Muscle of arm (tissue), 14 donors: ENCODE measurements at places on chromosomes 1 and 21. TPM values are rescaled to one million over a fixed set of nuclear protein-coding genes. Genes with fewer than 3 reads are reported as not detected.

Gene TMOD4
- polyA plus RNA-seq: not detected

Gene TRIM33
- 19.6 TPM for polyA plus RNA-seq

- no peak for DNase-seq
These were observed 5.1 kb downstream of the ATF3 start for GRCh38 chr1:212613440-212614335.

DNA sequence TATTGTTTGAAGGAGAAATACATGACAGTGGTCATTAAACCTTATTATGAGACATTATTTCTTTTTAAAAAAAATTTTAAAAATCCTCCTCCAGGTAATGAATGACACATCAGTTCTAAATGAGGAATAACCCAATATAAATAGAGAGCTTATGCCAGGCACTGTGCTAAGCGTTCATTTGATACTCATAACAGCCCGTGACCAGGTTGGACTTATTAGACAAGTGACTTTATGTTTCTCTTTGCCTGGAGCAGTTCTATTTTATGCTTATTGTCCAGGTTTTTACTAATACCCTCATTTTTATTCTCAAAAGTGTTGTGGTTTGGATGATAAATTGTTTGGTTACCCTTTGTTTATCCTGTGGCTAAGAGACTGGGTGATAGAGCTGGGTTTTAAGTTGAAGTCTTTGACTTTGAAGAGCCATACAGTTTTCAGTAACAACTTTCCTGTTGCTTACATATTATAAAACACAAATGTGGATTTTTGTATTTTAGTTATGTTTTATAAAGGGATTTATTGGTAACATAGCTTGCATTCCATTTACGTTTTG is 84.2 kb downstream of the RABGAP1L start:
- DNase-seq: no peak

Gene GPR61
- 1.9 TPM for polyA plus RNA-seq

Gene WDR64
- polyA plus RNA-seq: 0.34 TPM

DNA sequence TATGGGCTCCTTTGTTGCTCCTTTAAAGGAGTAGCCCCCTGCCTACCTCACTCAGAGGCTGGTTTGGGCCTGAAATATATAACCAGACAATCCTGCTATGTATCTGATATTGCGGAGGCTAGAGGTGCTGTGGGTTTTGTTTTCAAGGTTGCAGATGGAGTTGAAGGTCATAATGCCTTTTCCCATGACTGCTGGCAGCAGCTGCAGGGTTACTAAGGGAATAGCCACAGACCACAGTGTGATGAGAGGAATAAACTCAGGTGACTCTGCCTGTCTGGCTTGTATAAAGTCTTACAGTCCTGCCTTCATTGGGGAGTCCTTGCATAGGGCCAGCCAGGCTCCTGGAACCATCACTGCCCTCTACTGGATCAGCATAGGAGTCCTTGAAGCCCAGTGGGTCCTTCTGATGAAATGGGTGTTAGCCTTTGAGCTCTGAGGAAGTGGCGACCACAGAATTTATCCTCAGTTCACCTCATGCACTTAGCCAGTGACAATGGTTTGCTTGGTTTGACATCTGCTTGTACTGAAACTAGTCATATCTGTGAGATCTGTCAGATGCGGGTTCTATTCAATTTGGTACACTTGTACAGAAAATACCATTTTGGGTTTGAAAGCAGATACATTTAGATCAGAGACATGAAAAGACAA is 174.4 kb upstream of the HMCN1 start:
- DNase-seq: no peak

Gene SLC5A3
- polyA plus RNA-seq: 5.0 TPM

Gene CD84
- 0.99 TPM for polyA plus RNA-seq

Gene TFF3
- 1.4 TPM for polyA plus RNA-seq
